Spleen (tissue), 13 donors: ENCODE measurements at places on chromosomes 11 and 22. TPM values are rescaled to one million over a fixed set of nuclear protein-coding genes. Genes with fewer than 3 reads are reported as not detected.

TESMIN gene
- polyA plus RNA-seq: 1.2 TPM

YAP1 gene
- polyA plus RNA-seq: 6.0 TPM

OR5M3 gene
- polyA plus RNA-seq: not detected

RFPL2 gene
- polyA plus RNA-seq: 0.59 TPM

- no peak overlapping the region for H3K27ac ChIP-seq
- H3K27me3 ChIP-seq: no peaks in the 10 kb centered on the region
- no peak for DNase-seq
- no peaks in the 10 kb centered on the region for H3K36me3 ChIP-seq
- no peaks in the 10 kb centered on the region for H3K4me1 ChIP-seq
- H3K4me3 ChIP-seq: no peak overlapping the region
These were observed 540.7 kb upstream of the CADM1 start for GRCh38 chr11:116044941-116045340.

DNA sequence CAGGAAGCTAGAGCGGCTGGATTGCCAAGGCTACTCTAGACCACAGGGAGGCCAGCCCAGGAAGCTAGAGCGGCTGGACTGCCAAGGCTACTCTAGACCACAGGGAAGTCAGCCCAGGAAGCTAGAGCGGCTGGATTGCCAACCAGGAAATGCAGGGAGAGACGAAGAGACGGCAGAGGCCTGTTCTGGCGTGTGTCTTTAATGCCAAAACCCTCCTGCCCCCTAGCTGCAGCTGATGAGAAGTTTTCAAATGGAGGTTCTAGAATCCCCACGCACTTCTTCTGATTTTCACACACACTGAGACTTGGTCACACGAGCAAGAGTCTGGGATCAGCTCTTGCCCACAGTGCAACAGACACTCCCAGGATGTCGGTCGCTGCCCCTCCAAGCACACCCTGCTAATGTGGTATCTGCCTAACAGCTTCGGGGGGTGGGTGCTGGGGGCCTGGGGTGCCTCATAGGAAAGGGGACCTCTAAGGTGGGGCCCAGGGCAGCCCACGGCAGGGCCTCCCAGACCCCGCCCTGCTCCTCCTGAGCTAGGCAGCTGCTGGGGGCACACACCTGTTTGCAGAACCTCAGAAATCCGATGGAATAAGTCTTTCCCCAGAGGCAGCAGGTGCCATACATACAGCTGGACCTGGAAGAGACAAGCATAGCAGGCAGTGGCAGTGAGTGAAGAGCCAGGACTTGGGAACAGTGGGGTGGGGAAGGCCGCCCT, 28.5 kb downstream of the MAFF start:
- H3K36me3 ChIP-seq: no peaks in the 10 kb centered on the region
- no peak for DNase-seq
- H3K27me3 ChIP-seq: no peaks in the 10 kb centered on the region
- peaks cover 31% of the 10 kb centered on the region for H3K4me1 ChIP-seq
- H3K27ac ChIP-seq: peak overlapping the region; percentile 46

GRCh38 chr11:122331079-122331478, 215.1 kb upstream of the BLID start:
- H3K27ac ChIP-seq: no peak overlapping the region
- no peaks in the 10 kb centered on the region for H3K27me3 ChIP-seq
- no peak for DNase-seq
- H3K4me3 ChIP-seq: no peak overlapping the region
- no peaks in the 10 kb centered on the region for H3K36me3 ChIP-seq

DNA sequence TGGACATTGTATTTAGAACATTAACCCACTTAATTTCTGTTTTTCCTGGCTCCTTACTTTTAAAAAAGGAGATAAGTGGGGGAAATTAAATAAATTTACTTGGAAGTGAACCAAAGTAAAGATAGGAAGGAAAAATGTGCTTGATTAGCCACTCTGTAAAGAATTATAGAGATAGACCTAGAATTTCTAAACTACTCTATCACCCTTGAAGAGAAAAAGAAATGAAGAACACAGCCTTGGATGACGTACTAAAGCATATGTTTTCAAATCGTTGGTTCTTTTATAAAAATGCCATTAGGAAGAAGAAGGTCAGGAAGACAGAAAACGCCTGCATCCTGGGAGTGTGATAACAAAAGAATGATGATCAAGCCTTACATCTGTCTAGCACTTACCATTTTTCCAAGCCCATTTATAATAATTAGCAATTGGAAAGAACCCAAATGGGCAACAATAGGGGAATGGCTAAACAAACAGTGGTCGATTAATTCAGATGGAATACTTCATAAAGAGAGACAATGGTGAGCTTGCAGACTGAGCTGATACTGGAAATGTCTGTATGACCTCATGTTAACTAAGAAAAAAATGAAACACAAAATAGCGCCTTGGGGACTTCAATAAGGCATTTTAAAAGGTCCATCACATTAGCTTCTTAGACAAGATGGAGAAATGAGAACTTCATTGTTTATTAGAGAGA, 81.0 kb upstream of the LRRC55 start:
- H3K27ac ChIP-seq: no peak overlapping the region
- no peaks in the 10 kb centered on the region for H3K27me3 ChIP-seq
- H3K4me3 ChIP-seq: no peak overlapping the region
- no peaks in the 10 kb centered on the region for H3K4me1 ChIP-seq
- DNase-seq: no peak

DNA sequence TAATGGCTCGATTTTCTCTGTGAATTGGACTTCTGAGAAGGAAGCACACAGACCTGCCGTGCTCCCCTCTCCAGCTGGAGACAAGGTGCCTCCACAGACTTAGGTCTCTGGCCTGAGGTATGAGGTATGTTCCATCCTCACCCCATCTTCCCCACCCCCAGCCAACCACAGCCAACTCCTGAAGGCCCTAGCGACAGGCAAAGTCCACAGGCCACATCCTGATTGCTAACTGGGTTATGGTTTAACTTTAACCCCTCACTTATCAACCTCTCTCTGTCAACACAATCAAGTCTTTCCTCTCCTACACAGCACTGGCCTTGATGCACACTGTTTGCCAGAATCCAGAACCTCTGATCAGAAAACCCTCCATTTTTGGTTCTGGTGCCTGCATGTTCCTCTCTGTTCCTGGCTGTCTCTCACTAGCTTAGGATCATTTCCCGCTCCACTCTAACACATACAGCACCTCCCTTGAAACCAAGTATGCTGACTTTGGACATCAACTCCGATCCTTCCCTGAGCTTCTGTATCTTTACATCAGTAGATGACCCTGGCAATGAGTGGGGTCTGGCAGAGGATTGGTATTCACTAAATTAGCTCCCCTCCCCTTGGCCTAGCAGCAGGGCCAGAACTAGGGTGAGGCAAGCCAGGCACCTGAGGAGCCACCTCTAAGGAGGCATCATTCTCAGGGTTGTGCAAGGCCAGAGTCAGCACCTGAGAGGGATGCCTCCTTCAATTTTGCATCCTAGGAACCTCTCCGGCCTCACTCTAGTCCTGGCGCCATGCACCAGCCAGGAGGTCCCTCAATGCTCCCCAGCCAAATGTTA, 22.0 kb downstream of the JAML start:
- no peak for DNase-seq
- no peak overlapping the region for H3K4me3 ChIP-seq
- H3K27ac ChIP-seq: peak overlapping the region; percentile 8
- no peaks in the 10 kb centered on the region for H3K27me3 ChIP-seq
- H3K36me3 ChIP-seq: no peaks in the 10 kb centered on the region

GRCh38 chr11:15551901-15552851, 437.5 kb downstream of the INSC start:
- no peaks in the 10 kb centered on the region for H3K27me3 ChIP-seq
- H3K27ac ChIP-seq: no peak overlapping the region

- no peak for DNase-seq
- peaks cover 55% of the 10 kb centered on the region for H3K36me3 ChIP-seq
- H3K4me1 ChIP-seq: no peaks in the 10 kb centered on the region
- H3K4me3 ChIP-seq: no peak overlapping the region
These were observed 22.2 kb downstream of the CYB5R2 start for GRCh38 chr11:7651140-7651551.

- no peaks in the 10 kb centered on the region for H3K27me3 ChIP-seq
- no peaks in the 10 kb centered on the region for H3K36me3 ChIP-seq
- no peak for DNase-seq
- H3K4me1 ChIP-seq: no peaks in the 10 kb centered on the region
- no peak overlapping the region for H3K4me3 ChIP-seq
These were observed 101.6 kb upstream of the USP47 start for GRCh38 chr11:11740073-11740702.

GRCh38 chr11:80034801-80035200, 594.0 kb upstream of the TENM4 start:
- no peaks in the 10 kb centered on the region for H3K27me3 ChIP-seq
- no peak for DNase-seq
- H3K36me3 ChIP-seq: no peaks in the 10 kb centered on the region
- H3K4me3 ChIP-seq: no peak overlapping the region
- no peaks in the 10 kb centered on the region for H3K4me1 ChIP-seq
- no peak overlapping the region for H3K27ac ChIP-seq

DNA sequence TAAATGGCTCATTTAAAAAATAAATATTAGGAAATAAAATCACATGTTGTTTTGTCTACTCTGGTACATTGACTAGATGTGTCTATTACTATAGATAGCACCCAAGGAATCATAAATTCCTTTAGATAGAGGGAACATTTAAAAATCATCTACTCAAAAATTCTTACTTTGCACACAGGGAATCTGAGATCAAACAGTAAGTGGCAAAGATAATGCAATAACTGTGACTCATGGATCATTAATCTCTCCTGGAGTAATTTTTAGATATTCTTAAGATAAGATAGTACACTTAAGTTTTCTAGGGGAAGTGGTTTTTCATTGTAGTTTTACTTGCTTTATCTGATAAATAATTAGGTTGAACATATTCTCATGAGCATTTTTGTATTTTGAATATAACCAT, 468.9 kb downstream of the LUZP2 start:
- no peak for DNase-seq
- no peaks in the 10 kb centered on the region for H3K4me1 ChIP-seq
- H3K27me3 ChIP-seq: no peaks in the 10 kb centered on the region
- no peak overlapping the region for H3K27ac ChIP-seq
